AG09309 (cell line): ENCODE measurements at places on chromosomes 7 and 10.

DNA sequence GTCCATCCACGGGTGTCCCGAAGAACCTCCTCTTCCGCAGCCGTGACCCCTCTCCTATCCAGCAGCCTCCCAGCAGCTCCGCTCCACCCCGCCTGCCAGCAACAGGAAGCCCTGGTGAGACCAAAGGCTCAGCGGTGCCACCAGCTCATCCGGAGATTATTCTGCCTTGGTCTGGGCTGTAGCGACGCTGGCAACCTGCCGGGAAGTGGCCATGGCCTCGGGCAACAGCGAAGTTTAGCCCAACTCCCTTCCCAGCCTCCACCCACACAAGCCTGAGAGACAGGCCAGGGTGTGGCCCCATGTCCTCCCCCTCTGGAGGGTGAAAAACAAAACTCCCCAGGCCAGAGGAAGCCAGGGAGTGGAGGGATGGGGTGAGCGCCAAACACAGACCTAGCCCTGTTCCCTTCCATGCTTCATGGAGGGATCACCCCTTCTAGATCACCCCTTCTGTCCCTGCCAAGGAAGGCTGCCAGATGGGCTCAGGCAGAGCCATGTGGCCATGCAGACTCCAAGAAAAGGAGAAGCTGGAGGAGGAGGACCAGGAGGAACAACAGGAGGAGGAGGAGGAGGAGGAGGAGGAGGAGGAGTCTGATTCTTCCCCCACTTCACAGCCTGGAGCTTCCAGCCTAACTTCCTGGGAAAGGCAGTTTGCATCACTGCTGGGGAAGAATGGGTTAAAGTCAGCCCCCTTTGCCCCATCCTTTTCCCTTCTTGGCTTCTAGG lies 918 bp downstream of the CALHM2 start:
- no peak for DNase-seq

GRCh38 chr10:129754211-129755050 lies 209.6 kb downstream of the EBF3 start:
- DNase-seq, result no peak

GRCh38 chr7:17434191-17434590 lies 135.7 kb downstream of the AHR start:
- no peak for DNase-seq

- DNase-seq, result no peak
Measured at GRCh38 chr10:92826504-92826903, 21.8 kb upstream of the EXOC6 start.

DNA sequence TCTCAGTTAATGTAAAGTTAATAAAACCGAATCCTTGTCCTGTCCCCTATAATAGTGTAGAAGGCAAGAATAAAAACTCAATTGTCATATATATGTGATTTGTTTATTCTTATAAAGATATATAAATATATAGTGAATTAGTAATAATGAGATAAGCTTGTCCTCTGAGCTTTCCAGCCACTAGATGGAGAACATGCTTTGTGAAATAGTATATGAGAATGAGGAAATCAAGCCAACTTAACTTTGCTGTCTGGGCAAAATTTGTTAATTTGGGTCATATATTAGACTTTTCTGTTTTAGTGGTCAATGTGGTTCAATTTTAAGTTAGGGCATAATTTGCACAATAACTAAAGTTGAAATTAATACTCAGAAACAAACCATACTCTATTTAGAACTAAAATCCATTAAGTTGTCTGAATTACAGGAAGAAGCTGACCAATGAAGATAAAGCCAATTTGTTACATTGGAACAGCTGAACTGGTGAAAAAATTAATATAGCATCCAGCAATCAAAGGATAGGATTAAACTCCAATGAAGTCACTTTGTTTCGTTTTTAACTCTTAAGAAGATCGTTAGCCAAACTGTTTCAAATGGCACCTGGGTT lies 595.0 kb downstream of the ARL4A start:
- DNase-seq, result no peak

- no peak for DNase-seq
Measured at GRCh38 chr10:12098966-12099365, 30.2 kb downstream of the DHTKD1 start.

GRCh38 chr10:115082506-115082905 lies 10.7 kb upstream of the ATRNL1 start:
- DNase-seq, result peak; percentile 3

- DNase-seq, result no peak
Measured at GRCh38 chr7:105703207-105703930, 122.1 kb upstream of the EFCAB10 start.

- DNase-seq, result no peak
Measured at GRCh38 chr10:101351477-101351876, 2.5 kb upstream of the BTRC start.

DNA sequence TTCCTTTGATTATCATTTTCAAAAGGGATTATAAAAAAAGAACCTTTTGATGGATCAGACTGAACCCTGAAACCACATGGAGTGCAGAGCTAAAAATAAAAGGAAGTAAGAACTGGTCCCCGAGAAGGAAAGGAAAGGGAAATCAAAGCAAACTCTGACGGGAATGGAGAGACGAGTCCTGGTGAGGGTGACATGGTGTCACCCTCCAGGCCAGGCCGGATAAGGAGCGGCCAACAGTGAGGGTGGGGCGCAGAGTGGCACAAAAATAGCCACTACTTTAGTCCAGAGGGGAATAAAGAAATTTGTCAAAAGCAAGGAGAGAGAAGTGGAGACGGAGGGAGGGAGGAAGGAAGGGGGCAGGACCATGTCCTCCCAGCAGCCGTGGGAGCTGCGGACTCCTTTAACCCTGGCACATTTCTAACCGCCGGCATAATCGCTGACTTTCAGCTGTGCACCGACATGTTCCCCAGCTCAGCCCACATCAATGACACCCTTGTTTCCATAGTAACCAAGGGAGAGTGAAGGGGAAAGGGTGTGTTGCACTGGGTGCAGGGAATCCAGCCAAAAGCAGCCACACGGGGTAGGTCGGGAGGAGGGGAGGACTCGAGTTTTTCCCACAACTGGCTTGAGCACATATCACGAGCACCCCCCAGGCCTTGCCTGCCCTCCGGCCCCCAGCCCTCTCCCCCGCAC lies 29.7 kb downstream of the TRIM8 start:
- DNase-seq, result no peak

DNA sequence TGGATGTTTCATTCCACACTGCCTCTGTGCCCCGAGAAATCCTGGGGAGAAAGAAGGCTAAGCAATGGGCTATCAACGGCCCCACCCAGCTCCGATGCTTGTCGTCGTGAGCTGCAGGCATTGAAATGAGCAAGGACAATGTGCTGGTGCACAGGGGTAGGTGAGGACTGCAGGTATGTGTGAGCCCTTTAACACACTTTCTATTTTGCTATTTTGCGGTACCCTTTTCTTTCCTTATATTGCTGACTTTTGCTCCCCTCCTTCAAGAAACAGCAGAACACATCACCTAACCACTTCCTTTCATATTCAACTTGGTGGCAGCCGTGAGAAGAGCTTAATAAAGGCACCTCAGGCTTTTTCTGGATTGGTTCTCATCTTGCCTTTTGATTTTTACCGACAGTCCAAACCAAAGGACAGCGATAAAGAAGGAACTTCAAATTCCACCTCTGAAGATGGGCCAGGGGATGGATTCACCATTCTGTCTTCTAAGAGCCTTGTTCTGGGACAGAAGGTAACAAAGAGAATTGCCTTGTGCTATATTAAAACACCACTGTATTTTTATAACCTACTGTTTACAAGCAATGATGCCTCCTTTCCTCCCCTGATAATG lies 39.2 kb downstream of the AIFM2 start:
- no peak for DNase-seq

DNA sequence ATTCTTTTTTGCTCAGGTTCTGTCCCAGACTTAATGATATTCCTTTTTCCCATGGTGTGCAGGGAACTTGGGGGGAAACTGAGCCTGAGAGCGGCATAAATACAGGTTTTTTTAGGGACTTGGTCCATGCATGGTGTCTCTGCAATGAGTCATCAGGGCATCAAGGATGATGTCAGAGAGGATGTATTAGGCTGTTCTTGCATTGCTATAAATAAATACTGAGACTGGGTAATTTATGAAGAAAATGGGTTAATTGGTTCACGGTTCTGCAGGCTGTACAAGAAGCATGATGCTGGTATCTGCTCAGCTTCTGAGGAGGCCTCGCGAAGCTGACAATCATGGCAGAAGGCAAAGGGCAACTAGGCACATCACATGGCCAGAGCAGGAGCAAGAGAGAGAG lies 185.4 kb downstream of the RAB11FIP2 start:
- DNase-seq, result no peak

GRCh38 chr10:129715805-129716204 lies 248.3 kb downstream of the EBF3 start:
- no peak for DNase-seq

- DNase-seq, result no peak
Measured at GRCh38 chr7:4151926-4152549, 530.1 kb upstream of the FOXK1 start.

GRCh38 chr7:130417213-130417612 lies 23.6 kb downstream of the CEP41 start:
- DNase-seq, result no peak

DNA sequence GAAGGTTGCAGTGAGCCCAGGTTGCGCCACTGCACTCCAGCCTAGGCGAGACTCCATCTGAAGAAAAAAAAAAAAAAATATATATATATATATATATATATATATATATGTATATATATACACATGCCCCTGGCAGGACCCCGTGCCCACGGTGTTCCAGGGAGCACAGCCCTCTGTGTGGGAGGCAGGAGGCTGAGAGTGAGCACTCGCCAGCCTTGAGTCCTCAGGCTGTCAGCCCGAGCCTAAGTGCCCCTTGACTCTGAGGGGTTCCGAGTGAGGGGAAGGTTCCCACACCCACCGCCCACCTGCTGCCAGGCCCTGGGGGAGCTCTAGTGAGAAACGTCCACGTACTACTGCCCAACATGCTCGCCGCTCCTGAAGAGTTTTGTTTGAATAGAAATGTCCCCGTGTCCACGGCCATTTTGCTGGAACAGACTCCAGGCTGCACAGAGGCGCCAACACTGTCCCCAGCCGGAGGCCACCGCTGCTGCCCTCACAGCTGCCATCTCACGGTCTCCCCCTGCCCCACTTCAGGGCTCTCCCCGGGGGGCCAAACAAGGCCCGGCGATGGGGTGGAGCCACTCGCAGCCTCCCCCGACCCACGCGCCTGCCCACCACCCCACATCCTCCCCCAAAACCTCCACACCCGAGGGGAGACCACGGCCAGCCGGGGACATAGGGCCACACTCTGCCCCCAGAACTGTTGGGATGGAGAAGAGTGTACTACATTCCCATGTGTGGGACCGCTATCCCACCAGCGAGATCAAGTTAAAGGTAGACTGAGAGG lies 62.8 kb upstream of the EBF3 start:
- no peak for DNase-seq

DNA sequence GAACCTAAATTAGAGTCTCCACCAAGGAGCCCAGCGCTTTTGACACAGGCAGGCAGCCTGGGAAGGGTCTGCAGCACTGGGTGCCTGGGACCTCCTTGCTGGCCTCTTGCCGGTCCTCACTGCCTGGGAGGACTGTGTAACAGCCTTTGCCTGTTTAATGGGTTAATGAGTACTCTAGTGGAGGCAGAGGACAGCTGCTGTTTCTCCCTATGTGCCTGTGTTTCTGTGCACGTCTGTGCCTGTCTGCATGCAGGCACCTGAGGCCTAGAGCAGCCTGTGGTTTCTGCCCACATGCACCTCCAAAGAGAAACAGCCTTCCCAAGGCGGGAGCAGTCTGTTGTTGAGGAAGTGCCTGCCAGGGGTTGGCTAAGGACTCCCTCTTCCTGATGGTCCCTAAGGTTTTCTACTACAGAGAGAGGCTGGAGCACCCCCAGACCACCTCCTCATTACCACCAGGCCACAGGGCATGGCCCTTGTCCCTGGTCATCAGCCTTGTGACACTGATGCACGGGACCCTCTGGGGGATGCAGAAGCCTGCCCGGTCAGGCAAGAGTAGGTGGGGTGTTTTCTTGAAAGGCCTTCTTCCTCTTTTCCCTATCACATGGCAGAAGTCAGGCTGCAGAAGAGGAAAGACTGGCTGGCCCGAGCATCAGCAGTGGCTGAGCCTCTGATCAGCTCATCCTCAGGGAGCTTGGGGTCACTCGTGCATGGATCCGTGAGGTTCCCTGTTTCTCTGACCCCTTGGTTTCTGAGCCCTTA lies 14.2 kb downstream of the SLC29A3 start:
- DNase-seq, result no peak

GRCh38 chr7:134857958-134858357 lies 78.5 kb downstream of the CALD1 start:
- DNase-seq, result no peak

- DNase-seq, result peak; percentile 14
Measured at GRCh38 chr7:24786306-24786705, 29.0 kb upstream of the GSDME start.

GRCh38 chr10:15473396-15473767 lies 102.3 kb upstream of the FAM171A1 start:
- DNase-seq, result no peak

GRCh38 chr10:89702121-89702480 lies 711 bp downstream of the KIF20B start:
- no peak for DNase-seq

GRCh38 chr7:128909625-128910568 lies 612 bp downstream of the KCP start:
- DNase-seq, result no peak

- DNase-seq, result no peak
Measured at GRCh38 chr10:112126901-112127300, 56.7 kb downstream of the GPAM start.

- DNase-seq, result no peak
Measured at GRCh38 chr10:1308962-1309616, 252.9 kb downstream of the WDR37 start.

- DNase-seq, result no peak
Measured at GRCh38 chr7:2510130-2510776, 9.3 kb upstream of the LFNG start.

GRCh38 chr10:84076047-84076388 lies 63.3 kb upstream of the GHITM start:
- peak; percentile 33 for DNase-seq

GRCh38 chr10:91319336-91319735 lies 90.8 kb upstream of the HECTD2 start:
- no peak for DNase-seq

GRCh38 chr7:122402235-122402634 lies 97.7 kb upstream of the FEZF1 start:
- no peak for DNase-seq

GRCh38 chr10:128026615-128027300 lies 99.5 kb downstream of the MKI67 start:
- no peak for DNase-seq

- no peak for DNase-seq
Measured at GRCh38 chr7:148234715-148235114, 355.9 kb upstream of the C7orf33 start.
